Cardiac fibroblast (primary cell): ENCODE measurements at places on chromosomes 7 and 10.

- peak; percentile 53 for DNase-seq
Observed at GRCh38 chr7:74202841-74203556, 6.8 kb upstream of the LAT2 start.

- no peak for DNase-seq
Observed at GRCh38 chr10:28365840-28366239, 63.0 kb upstream of the MPP7 start.

GRCh38 chr7:13639396-13639795, 350.1 kb downstream of the ETV1 start:
- DNase-seq = no peak

DNA sequence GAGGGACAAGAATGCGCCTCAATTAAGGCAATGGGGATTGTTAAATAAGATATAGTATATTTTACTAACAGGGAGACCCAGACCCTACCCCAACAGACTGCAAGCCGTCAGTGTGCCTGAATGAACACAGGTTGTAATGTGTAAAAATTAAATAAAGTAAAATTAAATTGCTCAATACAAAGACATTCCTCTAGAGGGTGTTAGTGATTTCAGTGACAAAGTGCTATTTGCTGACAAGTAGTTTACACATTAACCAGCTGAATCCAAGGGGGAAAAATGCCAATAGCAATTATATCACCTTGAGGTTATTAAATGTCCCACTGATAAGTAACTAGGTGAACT, 110.5 kb downstream of the EBF3 start:
- peak; percentile 45 for DNase-seq

- no peak for DNase-seq
Observed at GRCh38 chr10:51952056-51952455, 252.7 kb upstream of the CSTF2T start.

DNA sequence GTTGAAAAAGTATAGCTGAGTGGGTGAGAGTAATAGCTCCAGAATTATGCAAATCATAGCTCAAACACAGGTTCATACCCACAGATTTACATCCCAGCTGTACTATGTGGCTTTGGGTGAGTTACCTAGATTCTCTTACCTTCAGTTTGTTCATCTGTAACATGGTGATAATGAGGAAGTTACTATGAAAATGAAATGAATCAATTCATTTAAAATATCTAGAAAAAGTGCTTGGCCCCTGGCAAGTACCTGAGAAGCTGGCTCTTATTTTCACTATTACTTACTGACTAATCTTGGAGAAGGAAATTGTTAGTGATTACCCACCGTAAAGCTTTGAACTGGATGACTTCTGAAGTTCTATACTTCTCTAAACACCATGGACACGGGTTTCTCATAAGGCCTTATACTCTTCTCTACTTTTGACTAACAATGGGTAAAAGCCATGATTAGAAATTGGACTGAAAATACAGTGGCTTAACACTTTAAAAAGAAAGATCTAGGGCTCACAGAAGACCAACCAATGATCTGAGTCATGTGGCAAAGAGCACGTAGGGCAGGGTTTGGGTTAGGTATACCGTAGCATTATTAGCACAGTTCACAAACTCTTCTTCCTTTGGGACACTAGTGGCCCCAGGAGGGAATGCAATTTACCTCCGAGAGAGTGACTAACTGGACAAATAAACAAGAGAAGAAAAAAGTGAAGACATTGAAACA, 149.2 kb downstream of the PLPP4 start:
- DNase-seq = no peak

- DNase-seq = no peak
Observed at GRCh38 chr10:29345910-29346209, 57.0 kb downstream of the LYZL1 start.

- DNase-seq = no peak
Observed at GRCh38 chr7:55588379-55588699, 16.0 kb upstream of the VOPP1 start.

DNA sequence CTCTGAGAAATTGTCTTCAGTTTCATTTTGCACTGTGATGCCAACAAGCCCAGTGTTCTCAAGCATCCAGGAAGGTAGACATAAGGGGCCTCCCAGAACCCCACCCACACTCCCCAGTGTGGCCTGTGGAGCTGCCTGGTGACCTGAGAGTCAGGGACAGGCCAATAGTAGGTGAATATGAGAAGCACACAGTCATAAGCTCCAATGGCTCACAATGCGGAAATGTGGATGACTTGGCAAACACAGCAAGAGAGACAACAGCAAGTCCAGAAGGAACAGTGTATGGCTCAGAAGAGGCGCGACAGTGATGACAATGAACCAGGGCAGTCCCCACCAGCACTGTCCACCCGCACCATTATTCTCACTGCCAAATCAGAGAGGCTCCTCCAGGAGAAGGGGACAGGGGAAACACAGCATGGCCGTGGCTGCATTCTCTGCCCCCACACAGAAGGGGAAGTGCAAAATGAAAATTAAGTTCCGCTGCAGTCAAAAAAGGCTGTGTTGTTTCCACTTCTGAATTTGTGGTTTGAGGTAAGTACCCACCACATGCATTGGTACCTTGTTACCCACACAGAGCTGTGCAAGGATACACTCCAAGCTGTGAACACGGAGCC, 419.8 kb downstream of the GRID1 start:
- no peak for DNase-seq

DNA sequence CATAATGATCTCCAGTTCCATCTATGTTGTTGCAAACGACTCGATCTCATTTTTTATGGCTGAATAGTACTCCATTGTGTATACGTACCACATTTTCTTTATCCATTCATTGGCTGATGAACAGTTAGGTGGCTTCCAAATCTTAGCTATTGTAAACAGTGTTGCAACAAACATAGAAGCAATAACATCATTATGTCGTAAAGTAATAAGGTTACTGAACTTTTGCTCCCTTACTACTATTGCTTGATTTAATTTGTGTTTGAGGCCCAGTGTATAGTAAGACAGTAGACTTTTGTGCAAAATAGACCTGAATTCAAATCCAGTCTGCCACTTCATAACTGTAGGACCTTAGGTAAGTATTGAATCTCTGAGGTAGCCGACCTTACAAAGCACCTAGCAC, 200.1 kb upstream of the CELF2 start:
- no peak for DNase-seq

- DNase-seq = no peak
Observed at GRCh38 chr7:108263425-108263824, 133.3 kb upstream of the LAMB4 start.

- peak; percentile 27 for DNase-seq
Observed at GRCh38 chr10:100969187-100970075, at the start of gene SEMA4G. SEMA4G (plus strand) TSS chr10:100969504; CDS start chr10:100972913, 3,409 bp downstream.

- DNase-seq = no peak
Observed at GRCh38 chr10:74994854-74995253, 116.6 kb upstream of the SAMD8 start.

- no peak for DNase-seq
Observed at GRCh38 chr10:102665904-102666509, 21.7 kb downstream of the TRIM8 start.

- DNase-seq = no peak
Observed at GRCh38 chr10:97030894-97031293, 154.9 kb downstream of the SLIT1 start.

DNA sequence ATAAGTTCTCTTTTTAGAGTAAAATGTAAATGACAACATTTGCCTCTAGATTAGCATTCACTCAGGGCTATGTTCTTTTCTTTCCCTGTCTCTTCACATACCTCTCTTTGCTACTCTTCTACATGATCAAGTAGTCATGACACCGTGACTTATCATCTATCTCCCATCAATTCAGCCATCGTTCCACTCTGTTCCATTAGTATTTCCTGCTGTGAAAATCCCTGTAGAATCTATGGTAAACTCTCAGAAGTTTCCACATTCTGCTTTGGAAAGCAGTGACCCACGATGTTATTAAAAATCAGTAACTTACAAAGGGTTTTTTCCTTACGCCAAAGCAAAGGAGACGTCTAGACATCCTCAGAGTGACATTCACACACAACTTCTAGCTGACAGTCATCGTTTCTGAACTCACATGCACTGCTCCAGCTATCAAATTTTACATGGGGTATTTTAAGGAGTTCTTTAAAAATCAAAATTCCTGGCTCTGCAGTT, 135.6 kb downstream of the SEMA3C start:
- no peak for DNase-seq

DNA sequence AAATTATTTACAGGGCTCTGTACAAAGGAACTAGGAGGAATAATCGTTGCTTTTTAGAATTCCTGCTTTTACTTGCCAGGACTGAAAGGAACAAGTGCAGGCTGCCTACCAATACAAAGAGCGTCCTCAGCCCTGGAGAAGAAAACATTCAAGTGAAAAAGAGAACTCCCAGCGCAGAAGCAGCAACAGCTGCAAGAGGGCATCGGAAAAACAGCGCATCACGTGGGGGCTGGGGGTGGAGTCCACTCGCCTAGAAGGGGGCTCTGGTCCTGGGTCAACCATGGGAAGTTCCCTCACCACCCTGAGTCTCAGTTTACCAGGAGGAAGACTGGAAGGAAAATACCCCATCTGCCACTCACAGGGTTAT, 385 bp upstream of the C10orf90 start:
- DNase-seq = no peak

GRCh38 chr7:44258865-44259546, 58.2 kb downstream of the YKT6 start:
- no peak for DNase-seq

DNA sequence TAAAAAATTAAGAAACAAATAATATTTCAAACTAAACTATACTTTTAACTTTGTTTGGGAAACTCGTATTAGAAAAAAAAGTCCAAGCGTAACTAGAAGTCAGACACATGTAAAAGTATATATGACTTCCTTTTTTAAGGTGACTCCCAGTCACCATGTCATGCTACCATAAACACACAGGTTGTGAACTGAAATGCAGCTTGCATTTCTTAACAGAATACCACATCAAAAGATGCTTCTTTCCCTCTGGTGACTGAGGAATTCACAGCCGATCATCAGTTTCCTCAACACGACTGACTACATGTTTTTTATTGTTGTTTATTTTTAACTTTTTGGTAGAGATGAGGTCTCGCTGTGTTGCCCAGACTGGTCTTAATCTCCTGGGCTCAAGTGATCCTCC, 445.0 kb downstream of the PARD3 start:
- DNase-seq = no peak

DNA sequence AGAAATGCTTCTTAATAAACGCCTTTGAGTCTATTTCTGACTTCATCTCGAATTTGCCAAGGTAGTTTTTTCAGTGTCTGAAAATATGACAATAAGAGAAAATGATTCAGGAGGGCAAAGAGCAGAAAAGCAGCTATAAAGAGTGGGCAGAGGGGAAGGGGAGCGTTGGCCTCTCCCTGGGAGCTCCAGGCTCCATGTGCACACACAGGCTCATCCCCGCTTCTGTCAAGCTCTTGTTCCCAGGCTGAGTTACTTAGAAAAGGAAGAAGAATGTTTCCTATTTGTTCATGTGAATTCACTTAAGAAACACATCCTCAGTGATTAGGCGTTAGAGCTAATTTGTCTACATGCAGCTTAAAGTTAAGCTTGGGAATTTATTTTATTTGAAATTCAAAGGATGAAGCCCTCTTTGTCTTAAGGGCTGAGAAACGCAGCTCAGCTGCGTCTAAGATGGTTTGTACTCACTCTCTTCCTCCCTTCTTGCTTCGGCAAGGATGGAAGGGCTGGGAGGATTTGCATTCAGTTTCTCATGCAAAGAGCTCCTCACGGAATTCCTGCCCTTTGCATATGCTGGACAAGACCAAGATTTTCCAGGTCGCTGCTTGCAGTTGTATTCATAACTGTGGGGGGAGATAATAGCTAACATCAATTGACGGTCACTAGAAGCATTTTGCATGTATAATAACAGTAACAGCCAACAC, 29.0 kb upstream of the ATXN7L1 start:
- no peak for DNase-seq

DNA sequence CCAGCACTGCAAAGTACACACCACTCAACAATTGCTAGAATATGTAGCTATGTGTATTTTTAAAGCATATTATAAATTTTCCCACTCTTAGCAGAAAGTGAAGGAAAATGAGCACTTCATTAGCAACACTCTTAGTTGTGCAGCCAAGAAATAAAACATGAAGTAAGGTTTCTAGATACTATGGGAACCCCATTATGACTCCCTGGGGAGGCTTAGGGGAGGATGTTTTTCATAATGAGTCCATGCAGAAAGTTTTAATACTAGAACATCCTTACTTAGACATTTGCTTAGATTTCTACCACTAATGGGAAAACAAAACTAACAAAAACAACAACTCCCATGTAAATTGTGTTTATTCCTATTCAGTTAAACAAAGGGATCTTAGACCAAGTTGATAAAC, 148.4 kb upstream of the HDAC9 start:
- DNase-seq = peak; percentile 31
